ENCODE measurements at places on chromosomes 16 and 17.

- DNase-seq: peak; percentile 80
Measured at GRCh38 chr16:29825145-29826044, 5.1 kb downstream of the MVP start.

DNA sequence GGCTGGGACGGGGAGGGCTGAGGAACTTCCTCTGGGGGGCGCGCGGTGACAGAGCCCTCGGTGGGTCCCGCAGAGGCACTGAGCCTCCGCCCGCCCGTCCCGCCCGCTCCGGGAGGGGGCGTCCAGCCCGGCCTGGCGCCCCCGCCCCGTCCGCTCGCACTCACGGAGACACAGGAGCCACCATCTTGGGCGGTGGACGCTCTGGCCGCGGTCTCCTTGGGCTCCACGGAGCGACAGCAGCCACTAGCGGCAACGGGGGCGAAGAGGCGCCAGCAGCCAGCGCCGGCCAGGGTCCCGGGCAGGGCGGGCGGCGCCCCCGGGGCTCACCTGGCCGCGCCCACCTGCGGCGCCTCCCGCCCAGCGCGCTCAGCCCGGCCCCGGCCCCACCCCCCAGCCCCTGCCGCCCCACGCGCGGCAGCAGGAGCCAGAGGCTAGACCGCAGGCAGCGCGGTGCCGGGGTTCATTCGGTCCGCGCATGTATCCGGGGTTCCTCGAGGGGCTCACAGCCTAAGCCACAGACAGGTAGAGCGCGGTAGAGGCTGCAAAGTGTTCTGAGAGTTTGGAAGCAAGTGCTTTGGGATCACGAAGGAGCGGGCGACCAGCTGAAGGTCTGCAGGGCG lies at the start of gene C17orf113:
Gene C17orf113 (minus strand): TSS at position 209 of the 620 bp plus-strand sequence. CDS start 7,225 bp downstream, outside the sequence.
- DNase-seq: peak; percentile 49

GRCh38 chr16:66115373-66115772 lies 251.1 kb upstream of the CDH5 start:
- no peak for DNase-seq

DNA sequence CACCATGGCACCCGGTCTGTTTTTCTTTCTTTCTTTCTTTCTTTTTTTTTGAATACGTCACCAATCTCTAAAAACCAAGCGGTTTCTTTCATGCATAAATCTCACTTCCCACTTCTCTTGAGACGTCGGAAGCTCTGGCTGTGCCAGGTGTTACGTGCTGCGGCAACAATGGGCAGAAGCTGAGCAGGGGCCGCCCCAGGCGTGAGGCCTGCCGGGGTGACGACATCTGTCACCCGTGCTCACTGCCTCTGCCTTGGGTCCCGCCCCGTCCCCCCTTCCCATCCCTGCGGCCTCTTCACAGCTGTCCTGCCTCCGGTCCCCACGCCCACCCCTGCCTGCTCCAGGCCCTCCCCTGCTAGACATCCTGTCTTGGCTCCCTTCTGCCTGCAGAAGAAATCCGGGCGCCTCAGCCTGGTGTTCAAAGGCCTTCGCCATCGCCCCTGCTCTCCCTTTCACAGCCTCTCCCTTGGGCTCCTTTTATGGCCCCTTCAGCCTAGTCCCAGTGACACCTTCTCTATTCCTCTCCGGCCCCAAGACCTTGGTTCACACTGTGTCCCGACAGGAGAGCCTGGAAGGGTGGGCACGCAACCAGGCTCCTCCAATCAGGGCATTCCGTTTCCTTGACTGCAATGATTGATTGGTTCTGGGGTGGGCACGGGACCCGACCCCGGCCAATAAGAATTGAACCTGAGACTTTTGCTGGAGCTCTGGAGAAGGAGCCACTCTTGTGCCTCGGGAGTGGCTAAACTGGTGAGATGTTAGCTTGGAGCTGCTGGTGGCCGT lies 4.8 kb downstream of the P2RX1 start:
- no peak for DNase-seq

GRCh38 chr16:57575468-57576277 lies 33.2 kb downstream of the ADGRG5 start:
- no peak for DNase-seq

DNA sequence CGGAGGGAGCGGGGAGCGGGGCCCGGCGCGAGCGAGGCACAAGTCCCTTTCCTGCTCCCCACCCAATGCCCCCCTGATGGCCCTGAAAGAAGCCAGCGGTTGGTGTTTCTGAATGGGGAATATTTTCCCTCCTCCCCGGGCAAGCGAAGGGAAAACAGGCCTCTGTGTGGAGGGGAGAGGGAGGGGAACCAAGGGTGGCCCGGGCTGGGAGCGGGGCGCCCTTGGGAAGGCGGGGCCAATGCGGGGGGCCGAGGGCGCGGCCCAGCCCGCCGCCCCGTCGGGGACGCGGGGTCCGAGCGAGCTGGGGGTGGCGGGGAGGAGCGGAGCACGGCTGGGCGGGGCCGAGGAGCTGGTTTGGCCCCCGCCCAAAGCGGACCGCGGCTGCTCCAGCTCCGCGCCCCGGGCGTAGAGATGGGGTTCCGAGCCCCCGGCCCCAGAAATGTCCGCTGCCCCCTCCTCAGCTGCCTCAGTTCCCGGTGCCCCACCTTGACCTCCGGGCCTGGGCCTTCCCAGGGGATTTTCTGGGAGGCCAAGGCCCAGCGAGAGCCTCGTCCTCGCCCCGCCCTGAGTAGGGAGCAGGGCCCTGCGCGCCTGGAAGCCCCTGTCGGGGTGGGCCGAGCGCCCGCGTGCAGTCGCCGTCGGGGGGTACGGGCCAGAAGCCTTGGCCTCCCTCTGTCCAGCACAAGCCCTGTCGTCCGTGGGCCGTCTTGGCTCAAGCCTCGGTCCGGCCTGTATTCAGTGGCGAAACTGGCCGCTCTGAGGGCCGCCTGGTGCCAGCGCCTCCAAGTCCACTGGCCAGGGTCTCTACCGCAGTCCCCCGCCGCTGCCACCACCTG lies 3.9 kb upstream of the HEXIM1 start:
- DNase-seq: no peak

GRCh38 chr17:17966399-17966798 lies 5.8 kb downstream of the TOM1L2 start:
- no peak for DNase-seq

DNA sequence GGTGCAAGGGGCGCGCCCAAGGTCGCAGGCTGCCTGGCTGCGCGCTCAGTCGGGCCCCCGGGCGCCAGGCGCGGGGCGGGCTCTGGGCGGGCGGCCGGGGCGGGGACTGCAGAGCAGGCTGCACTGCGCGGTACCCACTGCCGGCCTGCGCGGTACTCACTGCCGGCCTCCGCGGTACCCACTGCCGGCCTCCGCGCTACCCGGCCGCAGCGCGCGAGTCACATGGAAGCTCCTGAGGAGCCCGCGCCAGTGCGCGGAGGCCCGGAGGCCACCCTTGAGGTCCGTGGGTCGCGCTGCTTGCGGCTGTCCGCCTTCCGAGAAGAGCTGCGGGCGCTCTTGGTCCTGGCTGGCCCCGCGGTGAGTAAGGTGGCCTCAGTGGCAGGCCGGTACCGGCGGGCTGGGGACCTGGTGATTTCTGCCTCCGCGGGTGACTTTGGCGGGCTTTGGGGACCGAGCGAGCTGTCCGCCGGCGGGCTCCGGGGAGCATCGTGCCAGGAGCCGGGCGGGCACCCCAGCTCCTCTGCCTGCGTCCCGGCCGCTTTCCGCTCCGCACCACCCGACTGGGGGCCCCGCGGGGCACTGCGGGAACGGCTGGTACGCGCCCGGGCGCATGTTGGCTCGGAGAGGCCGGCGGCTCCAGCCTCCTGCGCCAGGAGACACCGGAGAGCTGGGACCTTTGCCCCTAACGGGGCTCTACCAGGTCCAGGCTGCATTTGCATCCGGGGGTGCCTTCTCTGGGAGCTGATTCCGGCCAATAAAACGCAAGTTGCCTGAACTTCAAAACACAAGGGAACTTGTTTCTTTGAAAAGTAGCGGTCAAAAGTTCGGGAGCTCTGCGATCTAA lies at the start of gene SLC47A1:
Gene SLC47A1 (plus strand): TSS at position 137 of the 844 bp plus-strand sequence. CDS start 86 bp downstream, at position 223.
- DNase-seq: peak; percentile 17

DNA sequence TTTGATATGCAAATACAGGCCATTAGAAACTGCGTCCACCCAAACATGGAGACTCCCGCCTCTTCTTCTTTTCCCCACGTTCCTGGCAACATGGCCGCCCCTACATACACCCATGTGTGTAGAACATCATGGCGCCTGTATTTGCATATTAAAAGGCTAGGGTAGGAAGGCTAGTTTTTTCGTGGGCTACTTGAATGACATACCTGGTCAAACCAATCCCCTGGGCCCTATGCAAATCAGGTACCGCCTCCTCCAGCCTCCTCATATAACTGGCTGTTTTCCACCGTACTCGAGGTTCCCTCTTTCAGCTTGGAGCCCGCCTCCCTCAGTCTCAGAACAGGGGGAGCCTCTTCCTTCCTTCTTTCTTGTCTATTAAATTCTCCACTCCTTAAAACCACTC lies 840 bp upstream of the CD300LB start:
- no peak for DNase-seq

GRCh38 chr16:11980136-11980844 lies 3.8 kb downstream of the SNX29 start:
- DNase-seq: no peak

DNA sequence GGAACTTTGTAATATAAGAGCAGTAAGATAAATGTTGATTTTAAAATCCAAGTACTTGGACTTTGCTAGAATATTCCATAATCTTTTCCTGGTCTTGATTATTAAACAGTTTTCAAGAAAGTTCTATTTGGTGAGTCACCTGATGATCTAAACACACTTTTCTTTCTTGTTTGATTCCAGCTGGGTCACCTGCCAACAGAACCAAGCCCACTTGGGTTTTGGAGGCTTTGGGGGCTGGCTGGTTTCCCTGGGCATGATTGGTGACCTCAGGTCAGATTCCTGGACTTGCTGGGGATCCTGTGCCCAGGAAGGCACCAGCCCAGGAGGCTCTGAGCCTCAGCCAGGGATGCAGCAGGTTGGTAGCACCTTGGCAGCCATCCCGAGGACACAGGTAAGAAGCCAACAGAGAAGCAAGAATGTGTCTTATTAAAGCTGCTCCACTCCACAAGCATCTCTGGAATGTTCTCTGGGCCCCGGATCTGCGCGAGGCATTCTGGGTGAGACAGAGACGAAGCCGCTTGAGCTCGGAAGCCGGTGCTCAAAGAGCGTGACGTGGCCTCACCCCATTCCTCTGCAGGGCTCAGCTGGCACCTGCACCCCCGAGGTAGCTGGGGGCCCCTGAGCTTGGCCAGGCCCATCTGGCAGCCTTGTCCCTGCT lies 3.1 kb upstream of the TEX19 start:
- no peak for DNase-seq

DNA sequence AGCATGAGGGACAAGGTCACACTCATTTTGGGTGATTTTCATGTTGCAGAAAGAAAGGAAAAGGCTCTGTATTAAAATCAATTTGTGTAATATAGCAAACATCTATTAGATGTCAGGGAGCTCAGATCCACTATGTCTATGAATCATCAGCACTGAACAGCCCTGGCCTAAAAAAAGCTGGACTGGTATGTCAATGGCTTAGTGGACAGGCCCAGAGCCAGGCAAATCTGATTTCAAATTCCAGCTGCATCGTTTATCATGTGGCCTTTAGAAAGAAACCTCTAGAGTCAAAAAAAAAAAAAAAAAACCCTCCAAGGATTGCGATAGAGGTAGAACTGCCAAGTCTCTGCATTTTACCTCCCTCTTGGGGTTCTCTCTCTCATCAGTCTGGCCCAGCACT lies 5.4 kb downstream of the GAS7 start:
- peak; percentile 75 for DNase-seq

GRCh38 chr17:82017612-82018151 lies 5.0 kb downstream of the CENPX start:
- no peak for DNase-seq

DNA sequence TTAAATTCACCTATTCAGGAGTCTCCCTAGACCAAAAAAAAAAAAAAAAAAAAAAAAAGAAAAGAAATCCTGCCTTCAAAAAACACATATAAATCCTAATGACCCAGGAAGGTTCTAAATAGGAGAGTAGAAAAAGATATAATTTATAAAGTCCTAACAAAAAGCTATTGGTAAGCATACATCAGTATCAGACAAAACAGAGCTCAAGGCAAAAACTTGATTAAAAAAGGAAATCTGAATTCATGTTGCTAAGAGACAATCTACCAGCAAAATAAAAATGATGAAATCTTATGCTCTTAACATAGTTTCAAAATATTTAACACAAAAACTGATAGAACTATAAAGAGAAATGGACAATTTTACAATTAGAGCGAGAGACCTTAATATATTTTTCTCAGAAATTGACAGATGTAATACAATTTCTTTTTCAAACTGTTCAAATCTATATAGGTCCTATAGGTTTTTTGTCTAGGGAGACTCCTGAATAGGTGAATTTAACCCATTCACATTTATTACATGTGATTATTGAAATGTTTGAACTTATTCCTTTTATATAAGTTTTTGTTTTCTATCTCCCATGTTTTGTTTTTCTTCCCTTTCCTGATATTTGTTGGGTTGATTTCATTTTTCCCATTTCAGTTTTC lies 57.0 kb downstream of the NT5M start:
- no peak for DNase-seq

DNA sequence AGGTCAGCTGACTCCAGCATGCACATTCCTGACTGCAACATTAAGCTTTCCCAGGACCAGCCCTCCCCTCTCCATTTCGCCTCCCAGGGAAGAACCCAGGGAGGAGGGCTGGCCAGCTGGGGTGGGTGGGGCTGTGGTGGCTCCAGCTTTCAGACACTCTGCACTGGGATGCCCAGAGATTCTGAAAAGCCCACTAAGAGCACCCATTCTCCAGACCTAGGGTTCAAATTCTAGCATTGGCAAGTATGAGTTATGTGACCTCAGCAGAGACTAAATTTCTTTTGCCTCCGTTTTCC lies 7.8 kb downstream of the DLX3 start:
- DNase-seq: no peak

GRCh38 chr17:13024526-13025257 lies 6.9 kb upstream of the ELAC2 start:
- DNase-seq: peak; percentile 65

- no peak for DNase-seq
Measured at GRCh38 chr17:16513873-16514272, 21.9 kb upstream of the LRRC75A start.

DNA sequence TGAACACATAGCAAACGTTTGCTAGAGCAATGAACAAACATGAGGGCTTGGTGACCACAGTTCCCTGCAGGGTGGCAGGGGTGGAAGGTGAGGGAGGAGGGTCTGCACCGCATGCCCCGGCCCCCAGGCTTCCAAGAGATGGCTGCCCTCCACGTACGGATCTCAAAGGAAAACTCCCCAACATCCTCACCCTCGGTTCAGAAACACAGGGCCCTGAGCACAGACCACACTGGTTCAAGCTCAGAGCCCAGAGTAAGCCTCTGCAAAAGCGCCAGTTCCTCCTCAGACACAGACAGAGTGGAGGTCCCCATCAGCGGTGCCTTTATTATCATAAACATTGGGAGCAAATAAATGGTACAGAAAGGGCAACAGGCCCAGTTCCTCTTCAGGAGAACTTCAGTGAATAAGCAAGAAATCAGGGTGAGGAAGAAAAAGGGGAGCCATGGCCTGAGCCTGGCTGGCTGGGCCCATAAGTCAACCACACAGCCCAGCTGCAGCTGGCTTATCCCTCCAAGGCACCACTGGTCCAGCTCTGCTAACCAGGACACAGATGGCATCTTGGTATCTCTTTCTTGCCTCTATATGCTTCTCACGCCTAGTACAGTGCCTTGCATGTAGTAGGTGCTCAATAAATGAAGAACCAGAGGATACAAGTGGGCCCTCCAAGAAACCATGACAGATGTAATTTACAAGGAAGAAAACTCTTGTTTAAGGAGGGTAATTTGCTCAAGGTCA lies 11.0 kb downstream of the MPO start:
- DNase-seq: no peak

Measured in mesenchymal stem cell (in vitro differentiated cells and primary cell).